ENCODE measurements at places on chromosomes 2 and 18. TPM values are rescaled to one million over a fixed set of nuclear protein-coding genes. Genes with fewer than 3 reads are reported as not detected.

Gene ANKRD62
- not detected for total RNA-seq

Gene POTEI
- under 0.01 TPM for total RNA-seq

Gene WDR75
- 53.6 TPM for total RNA-seq

Gene NCKAP5
- total RNA-seq = 2.9 TPM

Gene TMBIM1
- total RNA-seq = 96.1 TPM

All from epithelial cell of umbilical artery (primary cell).